ENCODE measurements at places on chromosomes 11 and 22.

DNA sequence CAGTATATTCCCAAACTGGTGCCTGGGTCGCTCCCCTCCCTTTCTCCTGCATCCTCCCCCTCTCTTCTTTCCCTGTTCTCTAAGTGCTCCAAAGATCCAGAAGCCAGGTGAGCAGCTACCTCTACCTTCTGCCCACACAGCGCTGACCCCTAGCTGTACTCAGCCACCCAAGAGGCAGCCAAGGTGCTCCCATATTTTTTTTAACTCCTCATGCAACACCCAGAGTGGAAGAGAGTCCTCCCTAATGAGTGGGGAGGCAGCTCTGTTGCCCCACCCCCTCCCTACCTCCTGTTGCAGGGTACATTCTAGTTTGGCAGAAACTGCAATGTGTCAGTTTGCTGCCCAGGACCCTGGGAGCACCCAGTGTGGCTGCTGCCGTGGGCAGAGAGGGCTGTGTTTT is 40.2 kb downstream of the RPL27A start:
- no peak for DNase-seq

DNA sequence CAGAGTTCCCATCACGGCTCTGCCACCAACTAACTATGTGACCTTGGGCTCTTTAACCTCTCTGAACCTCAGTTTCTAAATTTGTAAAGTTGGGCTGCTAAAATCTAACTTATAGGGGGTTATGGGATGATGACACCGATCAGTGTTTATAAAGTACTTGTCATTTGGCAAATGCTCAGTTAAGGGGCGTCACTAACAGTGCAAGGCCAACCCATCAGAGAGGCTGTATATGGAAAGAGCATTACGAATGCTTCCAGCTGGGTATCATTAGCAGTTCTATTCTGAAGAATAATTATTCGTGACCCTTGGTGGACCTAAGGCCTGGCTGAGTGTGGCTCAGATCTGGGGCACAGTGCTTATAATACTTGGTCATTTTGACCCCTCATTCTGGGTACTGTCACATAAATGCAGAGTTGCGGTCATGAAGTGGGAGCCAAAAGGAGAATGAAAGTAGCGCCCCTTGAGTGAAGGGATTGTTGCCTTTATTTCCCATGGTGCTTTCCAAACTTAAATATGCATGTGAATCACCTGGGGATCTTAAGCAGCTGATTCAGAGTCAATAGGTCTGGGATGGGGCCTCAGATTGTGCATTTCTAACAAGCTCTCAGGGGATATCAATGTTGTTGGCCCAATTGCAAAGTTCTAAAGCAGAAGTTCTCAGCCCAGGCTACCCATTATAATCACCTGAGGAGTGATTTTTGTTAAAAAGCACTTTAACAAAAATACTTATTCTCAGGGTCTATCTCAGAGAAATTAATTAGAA is 115.8 kb downstream of the CSNK2A3 start:
- DNase-seq = no peak

GRCh38 chr22:18113680-18114394 is 3.2 kb downstream of the TUBA8 start:
- no peak for DNase-seq

GRCh38 chr11:44899959-44900358 is 50.7 kb downstream of the TP53I11 start:
- no peak for DNase-seq

GRCh38 chr11:103325686-103326069 is 216.5 kb downstream of the DYNC2H1 start:
- no peak for DNase-seq

DNA sequence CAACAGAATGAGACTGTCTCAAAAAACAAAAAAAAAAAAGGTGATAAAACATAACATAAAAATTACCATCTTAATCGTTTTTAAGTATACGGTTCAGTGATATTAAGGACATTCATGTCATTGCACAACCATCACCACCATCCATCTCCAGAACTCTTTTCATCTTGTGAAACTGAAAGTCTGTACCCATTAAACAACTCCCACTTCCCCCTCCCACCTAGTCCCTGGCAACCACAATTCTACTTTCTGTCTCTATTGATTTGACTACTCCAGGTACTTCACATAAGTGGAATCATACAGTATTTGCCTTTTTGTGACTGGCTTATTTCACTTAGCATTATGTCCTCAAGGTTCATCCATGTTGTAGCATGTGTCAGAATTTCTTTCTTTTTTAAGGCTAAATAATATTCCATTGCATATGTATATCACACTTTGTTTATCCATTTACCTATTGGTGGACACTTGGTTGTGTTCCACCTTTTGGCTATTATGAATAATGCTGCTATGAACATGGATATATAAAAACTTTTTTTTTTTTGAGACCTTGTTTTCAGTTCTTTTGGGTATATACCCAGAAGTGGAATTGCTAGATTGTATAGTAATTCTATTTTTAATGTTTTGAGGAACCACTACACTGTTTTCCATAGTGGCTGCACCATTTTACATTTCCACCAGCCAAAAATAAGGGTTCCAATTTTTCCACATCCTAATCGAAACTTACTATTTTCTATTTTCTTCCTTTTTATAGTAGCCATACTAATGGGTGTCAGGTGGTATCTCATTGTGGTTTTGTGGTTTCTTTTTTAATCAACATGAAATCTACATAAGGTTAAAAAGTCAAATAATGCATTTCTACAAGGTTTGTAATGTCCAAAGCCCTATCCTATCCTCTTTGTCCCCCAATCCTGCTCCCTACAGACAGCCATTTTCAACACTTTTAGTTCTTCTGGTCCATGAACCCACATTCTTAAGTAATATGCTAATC is 23.4 kb upstream of the PIK3C2A start:
- no peak for DNase-seq
